ENCODE measurements at places on chromosomes 6 and 20.
A peak's percentile ranks its signal among the peaks of the same experiment; 100 is the strongest.

DNA sequence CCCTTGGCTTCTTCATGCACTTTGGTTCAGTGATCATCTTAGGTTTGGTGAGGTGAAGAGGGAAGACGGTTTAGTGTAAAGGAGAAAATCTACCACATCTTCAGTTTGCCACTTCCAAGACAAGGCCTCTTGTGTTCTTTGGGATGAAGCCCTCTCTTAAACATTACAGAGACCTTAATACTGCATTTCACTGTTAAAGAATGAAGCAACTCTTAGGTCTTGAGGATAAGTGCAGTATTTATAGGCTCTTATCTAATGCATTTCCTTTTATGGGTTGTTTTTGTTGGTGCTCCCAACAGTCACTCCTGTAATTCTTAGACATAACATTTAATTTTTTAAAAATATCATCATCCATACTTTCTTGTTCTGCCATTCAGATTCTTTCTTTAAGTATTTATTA is 139.9 kb upstream of the LAMP5 start:
- no peak for DNase-seq

- peak; percentile 40 for DNase-seq
These were observed 232.5 kb downstream of the PKHD1 start for GRCh38 chr6:51854876-51855275.

- no peak for DNase-seq
These were observed 224.9 kb downstream of the PHACTR1 start for GRCh38 chr6:12941422-12941821.

DNA sequence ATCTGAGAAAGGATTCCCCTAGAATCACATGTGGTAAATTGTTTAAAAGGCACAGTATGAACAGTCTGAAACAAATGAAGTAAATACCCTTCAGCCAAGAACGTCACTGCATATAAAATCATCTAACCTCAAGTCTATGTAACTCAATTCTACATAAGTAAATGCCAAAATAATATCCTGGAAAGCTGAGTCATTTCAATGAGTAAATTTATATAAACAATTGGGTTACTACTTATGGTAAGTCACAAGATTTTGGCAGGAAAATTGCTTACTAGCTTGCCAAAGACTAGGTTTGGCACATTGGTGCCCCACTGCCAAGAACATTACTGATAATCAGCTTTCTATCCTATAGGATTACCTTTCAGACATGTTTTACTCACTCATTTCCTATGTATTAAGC is 8.4 kb downstream of the GMDS start:
- no peak for DNase-seq

GRCh38 chr6:134873500-134874388 is 76.2 kb downstream of the ALDH8A1 start:
- no peak for DNase-seq

GRCh38 chr6:165774903-165775601 is 112.0 kb upstream of the PDE10A start:
- no peak for DNase-seq

- DNase-seq, result no peak
These were observed 54.2 kb downstream of the CNR1 start for GRCh38 chr6:88111991-88112390.

DNA sequence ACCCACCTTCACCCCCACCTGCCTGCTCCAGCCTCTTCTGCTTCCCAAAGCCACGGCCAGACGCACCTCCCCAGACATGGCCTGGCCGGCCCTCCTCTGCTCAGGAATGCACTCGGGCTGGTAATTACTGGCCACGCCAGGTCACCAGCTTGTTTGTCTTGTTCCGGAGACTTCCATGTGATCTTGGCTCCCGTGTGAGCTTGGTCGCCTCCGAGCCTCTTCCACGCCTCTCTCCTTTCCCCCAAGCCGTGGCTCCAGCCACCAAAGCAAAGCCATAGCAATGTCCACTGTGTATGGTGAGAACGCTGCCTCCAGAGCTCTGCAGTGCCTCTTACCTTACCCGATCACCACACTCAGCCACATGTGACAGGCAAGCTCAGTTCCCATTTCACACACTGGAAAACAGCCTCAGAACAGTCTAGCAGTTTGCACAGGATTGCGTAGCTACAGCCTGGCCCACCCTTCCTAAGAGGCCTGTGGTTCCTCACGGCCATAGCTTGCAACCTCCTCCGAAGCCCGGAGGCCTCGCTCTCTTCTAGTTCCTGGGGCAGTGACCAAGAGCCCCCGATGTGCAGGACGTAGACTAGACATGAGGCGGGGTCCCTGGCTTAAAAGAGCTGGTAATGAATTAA is 48.1 kb upstream of the AFDN start:
- DNase-seq, result peak; percentile 78

- peak; percentile 43 for DNase-seq
These were observed 60.0 kb downstream of the PTPN1 start for GRCh38 chr20:50569864-50570836.

DNA sequence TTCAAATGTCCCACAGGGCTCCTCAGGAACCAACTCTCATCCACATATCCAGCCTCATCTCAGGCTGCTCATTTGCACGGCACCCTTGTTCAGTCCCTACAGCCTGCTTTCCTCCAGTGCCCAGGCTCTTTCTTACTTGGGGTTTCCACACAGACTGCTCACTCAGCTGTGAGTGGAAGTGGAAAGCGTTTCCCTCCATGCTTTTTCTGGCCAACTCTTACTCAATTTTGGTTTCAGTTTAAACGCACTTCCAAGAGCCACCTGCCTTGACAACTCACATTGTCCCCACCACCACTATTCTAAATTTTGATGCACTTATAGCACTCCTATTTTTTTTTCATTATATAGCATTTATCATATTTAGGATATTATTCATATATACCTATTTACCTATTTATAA is 367.1 kb downstream of the PKHD1 start:
- no peak for DNase-seq

- DNase-seq, result no peak
These were observed 53.7 kb downstream of the GFOD1 start for GRCh38 chr6:13433709-13434121.

DNA sequence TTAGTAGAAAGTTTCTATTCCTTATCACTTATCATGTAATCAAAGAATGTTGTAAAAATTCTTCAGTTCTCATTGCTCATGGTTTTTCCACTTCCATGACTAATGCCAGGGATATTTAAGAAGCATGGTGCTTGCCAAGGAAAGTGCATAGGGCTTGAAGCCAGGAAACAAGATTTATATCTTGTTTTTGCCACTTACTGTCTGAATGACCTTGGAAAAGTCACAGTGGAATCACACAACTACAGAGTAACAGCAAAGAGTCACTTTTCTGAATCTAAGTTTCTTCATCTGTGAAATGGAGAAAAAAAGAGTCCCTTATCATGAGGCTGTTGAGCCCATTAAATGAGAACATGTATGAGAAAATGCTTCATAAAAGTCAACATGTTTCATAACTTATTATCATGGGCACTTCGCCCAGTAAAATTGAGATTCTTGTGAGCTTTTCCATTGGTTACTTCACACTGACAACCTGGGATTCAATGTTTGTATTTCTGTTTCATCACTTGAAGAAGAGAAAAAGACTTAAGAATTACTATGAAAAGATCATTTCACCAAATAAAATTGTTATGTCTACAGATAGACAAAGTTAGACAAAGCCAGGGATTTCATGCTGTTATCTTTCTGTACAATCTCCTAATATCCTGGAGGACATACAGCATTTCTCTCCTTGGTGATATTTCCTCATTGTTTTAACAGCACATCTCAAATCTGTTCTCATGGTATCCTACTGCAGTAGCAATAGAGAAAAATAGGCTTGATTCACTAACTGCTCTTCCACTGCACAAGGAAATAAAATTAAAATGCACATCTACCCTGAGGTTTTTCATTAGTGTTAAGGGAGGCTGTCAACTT is 7.6 kb upstream of the BMP5 start:
- no peak for DNase-seq

DNA sequence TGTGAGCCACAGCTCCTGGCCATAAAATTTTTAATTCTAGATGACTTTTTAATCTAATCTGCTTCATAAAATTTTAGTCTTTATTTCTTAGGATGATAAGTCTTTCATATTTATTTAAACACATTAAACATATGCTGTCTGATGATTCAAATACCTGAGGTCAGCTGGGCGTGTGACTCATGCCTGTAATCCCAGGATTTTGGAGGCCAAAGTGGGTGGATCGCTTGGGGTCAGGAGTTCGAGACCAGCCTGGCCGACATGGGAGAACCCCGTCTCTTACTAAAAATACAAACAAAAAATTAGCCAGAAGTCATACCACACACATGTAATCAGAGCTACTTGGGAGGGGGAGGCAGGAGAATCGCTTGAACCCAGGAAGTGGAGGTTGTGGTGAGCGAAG is 53.1 kb downstream of the RBM24 start:
- DNase-seq, result no peak

GRCh38 chr20:64277571-64278316 is 22.2 kb downstream of the PCMTD2 start:
- DNase-seq, result no peak

DNA sequence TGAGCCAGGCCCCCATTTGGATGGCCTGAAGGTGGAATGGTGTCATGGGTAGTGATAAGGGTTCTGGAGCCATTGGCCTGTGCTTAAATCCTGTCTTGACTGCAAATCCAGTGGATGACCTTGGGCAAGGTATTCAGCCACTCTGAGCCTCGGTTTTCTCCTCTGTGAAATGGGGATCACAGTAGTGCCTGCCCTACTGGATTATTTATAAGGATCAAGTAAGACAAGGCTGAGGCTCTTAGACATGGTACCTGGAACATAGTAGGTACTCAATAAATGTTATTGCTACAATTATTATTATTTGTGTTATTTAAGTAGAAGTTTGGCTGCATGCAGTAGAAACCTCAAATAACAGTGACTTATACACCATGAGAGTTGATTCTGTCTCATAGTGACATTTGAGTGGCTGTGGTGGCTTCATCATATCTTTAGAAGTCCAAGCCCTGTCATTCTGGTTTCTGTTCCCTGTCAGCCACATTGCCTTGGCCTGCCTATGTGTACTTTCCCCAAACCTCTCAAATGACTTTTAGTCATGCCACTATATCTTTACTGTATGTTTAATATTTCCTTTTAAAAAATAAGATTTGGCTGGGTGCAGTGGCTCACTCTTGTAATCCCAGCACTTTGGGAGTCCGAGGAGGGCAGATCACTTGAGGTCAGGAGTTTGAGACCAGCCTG is 37.6 kb upstream of the CHMP4B start:
- DNase-seq, result no peak

- no peak for DNase-seq
These were observed 87.3 kb downstream of the KCNB1 start for GRCh38 chr20:49395183-49395582.

DNA sequence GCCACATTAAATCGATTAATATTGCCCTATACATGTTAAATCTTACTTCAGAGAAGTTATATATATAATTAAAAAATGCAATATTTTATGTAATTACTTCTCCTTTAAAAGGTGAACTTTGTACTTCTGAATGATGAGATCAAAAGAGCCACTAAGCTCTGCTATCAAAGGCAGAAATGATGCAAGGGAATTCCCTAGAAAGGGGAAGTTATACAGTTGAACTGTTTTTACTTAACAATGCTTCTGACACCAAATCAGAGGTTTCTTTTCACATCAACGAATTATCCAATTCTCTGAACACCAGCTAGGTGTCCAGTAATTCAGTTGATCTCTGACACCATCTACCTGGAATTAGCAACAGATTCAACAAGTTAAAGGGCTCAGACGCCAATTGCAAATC is 319.9 kb upstream of the TSHZ2 start:
- DNase-seq, result no peak

GRCh38 chr6:151842816-151843215 is 35.3 kb downstream of the ESR1 start:
- no peak for DNase-seq

GRCh38 chr6:10190042-10190441 is 224.8 kb downstream of the TFAP2A start:
- peak; percentile 79 for DNase-seq

DNA sequence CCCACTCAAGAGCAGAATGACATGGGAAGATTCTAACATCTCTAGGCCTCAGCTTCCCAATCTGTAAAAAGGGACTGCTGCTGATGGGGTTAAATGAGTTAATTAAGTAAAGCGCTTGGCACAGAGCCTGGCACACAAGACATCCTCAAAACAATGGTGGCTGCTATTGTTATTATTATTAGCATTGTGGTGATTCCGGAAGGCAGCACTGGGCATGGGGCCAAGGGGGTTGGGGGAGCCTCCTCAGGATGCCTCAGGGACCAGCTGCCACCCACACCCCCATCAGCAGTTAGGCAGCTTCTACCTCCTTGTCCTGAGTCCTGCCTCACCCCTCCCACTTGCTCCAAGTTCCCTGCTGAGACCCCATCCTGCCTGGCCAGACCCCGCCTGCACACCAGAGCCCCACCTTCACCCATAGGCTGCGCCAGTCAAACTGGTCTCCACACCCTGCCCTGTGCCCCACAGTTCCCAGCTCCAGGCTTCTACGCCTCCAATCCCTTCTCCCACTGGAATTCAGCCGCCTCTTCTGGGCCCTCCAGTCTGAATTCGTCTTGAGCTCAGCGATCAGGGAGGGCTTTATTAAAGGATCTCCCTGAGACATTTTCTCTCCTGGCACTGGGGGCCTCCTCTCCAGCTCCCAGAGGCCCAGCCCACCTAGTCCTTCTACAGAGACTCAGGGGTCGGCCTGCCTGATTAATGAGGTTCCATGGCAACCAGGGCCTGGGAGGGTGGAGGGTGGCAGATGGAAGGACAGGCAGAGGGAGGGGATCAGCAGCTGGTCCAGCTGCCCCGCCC is 1.5 kb downstream of the E2F1 start:
- DNase-seq, result peak; percentile 34

DNA sequence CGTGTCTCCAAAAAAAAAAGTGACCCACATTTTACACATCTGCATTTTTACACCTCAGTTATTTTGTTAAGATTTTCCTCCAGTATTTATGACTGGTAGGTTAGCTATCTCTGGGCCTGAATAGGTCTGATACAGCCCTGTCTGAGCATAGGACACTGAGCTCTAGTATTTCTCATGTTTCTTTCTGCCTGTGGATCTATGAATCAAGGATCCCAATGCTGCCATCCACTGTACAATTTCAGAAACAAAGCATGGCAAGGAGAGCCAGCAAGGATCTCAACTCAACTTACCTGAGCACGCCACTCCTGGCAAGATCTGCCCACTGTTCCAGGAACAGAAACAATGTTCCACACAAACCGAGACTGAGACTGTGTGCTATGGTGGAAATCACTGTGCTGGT is 36.4 kb upstream of the ENPP5 start:
- DNase-seq, result no peak

GRCh38 chr6:82842721-82843120 is 222.9 kb downstream of the UBE3D start:
- DNase-seq, result no peak

DNA sequence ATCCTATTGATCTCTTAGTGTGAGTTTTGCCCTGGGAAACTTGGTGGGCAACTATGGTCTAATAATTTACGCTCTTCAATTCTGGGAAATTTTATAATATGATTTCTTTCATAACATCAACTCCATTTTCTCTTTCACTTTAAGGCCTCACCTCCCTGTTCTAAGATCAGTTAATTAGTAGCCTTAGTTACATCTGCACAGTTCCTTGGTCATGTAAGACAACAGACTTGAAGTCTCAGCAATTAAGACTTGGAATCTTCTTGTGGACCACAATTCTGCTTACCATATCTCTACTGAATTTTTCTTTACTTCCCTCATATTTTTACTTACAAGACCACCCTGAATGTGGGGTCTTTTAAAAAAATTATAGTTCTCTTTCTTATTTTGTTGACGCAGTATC is 8.7 kb downstream of the ENPP3 start:
- DNase-seq, result no peak

- DNase-seq, result peak; percentile 5
These were observed 122.2 kb downstream of the KIF13A start for GRCh38 chr6:17865243-17865642.

GRCh38 chr6:123546537-123546936 is 90.2 kb downstream of the TRDN start:
- no peak for DNase-seq

Measured in ELF-1 (cell line).